Cardiac septum (tissue), 1 donor: ENCODE measurements at places on chromosomes 2 and 18. TPM values are rescaled to one million over a fixed set of nuclear protein-coding genes. Genes with fewer than 3 reads are reported as not detected.

The BMPR2 gene
- 83.6 TPM for total RNA-seq

The HNMT gene
- 11.8 TPM for total RNA-seq

The DYNAP gene
- not detected for total RNA-seq

The CRYBA2 gene
- total RNA-seq, result not detected

The PHLPP1 gene
- total RNA-seq, result 4.8 TPM

The NPAS2 gene
- total RNA-seq, result 54.0 TPM

The ASB18 gene
- total RNA-seq, result 44.4 TPM

The B3GNT7 gene
- 5.4 TPM for total RNA-seq

The POTEI gene
- not detected for total RNA-seq
